Stomach (tissue), 19 donors: ENCODE measurements at places on chromosomes 13 and 19. TPM values are rescaled to one million over a fixed set of nuclear protein-coding genes. Genes with fewer than 3 reads are reported as not detected.

NCCRP1 gene
- polyA plus RNA-seq = 0.37 TPM

PINLYP gene
- polyA plus RNA-seq = 15.7 TPM

PNMA8A gene
- 1.3 TPM for polyA plus RNA-seq

CLEC17A gene
- not detected for polyA plus RNA-seq

CXCL17 gene
- 518 TPM for polyA plus RNA-seq

ZSWIM4 gene
- polyA plus RNA-seq = 3.0 TPM

SULT2A1 gene
- polyA plus RNA-seq = 16.5 TPM

PGLYRP2 gene
- polyA plus RNA-seq = not detected

DCLK1 gene
- 0.68 TPM for polyA plus RNA-seq

THSD8 gene
- polyA plus RNA-seq = 5.1 TPM

OR10H1 gene
- not detected for polyA plus RNA-seq

ZNF560 gene
- not detected for polyA plus RNA-seq

U2AF1L4 gene
- 44.8 TPM for polyA plus RNA-seq

RNF17 gene
- not detected for polyA plus RNA-seq

WDR87 gene
- not detected for polyA plus RNA-seq

SGCG gene
- not detected for polyA plus RNA-seq

OR7A5 gene
- polyA plus RNA-seq = not detected

METTL21C gene
- polyA plus RNA-seq = not detected

ZNF776 gene
- 2.9 TPM for polyA plus RNA-seq

ADM5 gene
- 2.5 TPM for polyA plus RNA-seq

KLF5 gene
- polyA plus RNA-seq = 23.7 TPM

TARM1 gene
- polyA plus RNA-seq = not detected

PRSS57 gene
- polyA plus RNA-seq = not detected

ZNF229 gene
- 1.4 TPM for polyA plus RNA-seq

OVOL3 gene
- not detected for polyA plus RNA-seq

TBXA2R gene
- polyA plus RNA-seq = 0.50 TPM

PTGIR gene
- 1.7 TPM for polyA plus RNA-seq
